ENCODE measurements at places on chromosomes 6 and 20. TPM values are rescaled to one million over a fixed set of nuclear protein-coding genes. Genes with fewer than 3 reads are reported as not detected.
A peak's percentile ranks its signal among the peaks of the same experiment; 100 is the strongest.

The SYCP2 gene
- total RNA-seq, result 0.23 TPM

The CDH22 gene
- 0.06 TPM for total RNA-seq

The DLK2 gene
- 0.92 TPM for total RNA-seq

The IPCEF1 gene
- 1.9 TPM for total RNA-seq

The SLC2A10 gene
- 20.6 TPM for total RNA-seq

GRCh38 chr6:144364782-144365181 is 79.6 kb downstream of the UTRN start:
- no peak for DNase-seq

- DNase-seq, result no peak
These were observed 29.3 kb upstream of the CTAGE9 start for GRCh38 chr6:131740161-131740560.

DNA sequence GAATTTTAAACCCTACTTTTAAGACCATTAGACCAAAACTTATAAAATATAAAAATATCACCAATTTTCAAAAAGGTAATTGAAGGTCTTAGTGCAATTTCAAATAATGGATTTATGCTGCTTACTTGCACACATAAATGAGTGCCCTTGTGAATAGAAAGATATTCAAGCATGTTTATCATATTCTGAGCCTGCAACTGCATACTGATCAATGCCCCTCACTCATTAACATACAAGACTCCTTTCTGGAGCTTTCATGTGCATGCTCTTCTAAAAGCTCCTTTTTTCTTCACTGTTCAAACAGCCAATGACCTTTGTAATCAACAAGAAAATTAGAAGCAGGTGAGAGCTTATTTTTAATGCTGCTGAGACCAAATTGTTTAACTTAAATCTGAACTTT is 1139.3 kb downstream of the HACE1 start:
- no peak for DNase-seq

DNA sequence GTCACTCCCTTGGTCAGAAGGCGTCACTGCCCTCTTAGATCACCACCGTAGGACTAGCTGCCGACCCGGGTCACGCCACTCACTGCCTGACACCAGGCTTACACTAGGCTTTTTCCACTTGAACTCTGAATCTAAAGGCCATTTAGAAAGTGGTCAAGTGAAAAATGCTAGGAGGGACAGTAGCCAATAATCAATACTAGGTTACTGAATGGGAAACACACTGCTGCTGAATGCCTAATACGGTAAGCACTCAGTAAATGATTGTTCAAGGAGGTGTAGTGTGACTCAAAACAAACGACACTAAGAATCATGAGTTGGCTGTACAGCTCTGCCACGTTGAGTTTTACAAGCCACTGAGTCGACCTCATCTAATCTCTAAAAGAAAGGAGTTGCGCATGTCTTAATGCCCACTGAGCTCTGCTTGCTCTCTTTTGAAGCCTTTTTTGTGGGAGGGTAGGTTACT is 760 bp upstream of the IBTK start:
- no peak for DNase-seq

DNA sequence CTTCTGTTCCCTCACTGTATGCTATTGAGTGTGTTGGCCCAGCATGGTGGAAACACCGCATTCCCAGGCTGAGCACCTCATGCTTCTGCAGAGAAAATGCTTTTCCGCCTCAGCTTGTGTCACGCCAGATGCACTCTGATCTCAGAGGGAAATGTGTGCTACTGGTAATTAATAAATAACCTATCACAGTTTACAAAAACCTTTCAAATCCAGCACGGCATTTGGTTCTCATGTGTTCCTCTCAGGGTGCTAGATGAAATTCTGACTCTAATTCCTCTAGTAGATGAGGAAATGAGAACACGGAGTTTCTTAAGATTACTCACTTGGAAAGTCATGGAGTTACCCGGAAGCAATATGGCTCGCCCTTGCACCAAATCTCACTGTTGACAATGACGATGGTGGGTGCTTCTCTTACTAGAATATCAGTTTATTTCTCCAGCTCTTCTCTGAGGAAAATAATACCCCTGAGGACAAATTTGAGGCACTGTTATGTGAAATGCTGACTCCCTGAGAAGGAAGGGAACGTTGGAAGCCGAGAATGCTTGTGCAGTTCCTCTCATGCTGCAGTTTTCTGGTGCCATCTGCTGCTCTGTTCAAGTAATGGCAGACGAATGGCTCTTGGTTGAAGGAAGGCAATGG is 116.6 kb downstream of the RNF144B start:
- peak; percentile 80 for DNase-seq

Data from glomerular endothelial cell (primary cell).